ENCODE measurements at places on chromosomes 2 and 18.
A peak's percentile ranks its signal among the peaks of the same experiment; 100 is the strongest.

GRCh38 chr18:13375302-13376255 lies 157.0 kb downstream of the LDLRAD4 start:
- DNase-seq: peak; percentile 84

DNA sequence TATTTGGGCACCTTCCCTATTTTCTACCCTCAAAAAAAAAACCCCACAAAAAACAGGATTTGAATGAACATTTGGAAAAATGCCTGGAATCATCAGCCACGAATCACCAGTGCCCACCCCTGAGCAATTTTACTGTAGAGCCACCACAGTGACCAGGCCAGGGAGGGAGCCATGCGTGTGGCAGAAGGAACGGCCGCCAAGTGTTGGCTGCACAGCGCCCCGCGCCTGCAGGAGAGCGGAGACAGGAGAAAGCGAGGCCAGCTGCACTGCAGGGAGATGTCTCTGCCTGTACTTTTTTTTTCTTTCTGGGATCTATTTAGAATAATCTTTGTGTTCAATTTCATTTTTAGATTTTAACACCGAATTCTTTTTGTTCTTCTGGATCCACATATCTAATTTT lies 269.3 kb upstream of the RAB12 start:
- DNase-seq: no peak

DNA sequence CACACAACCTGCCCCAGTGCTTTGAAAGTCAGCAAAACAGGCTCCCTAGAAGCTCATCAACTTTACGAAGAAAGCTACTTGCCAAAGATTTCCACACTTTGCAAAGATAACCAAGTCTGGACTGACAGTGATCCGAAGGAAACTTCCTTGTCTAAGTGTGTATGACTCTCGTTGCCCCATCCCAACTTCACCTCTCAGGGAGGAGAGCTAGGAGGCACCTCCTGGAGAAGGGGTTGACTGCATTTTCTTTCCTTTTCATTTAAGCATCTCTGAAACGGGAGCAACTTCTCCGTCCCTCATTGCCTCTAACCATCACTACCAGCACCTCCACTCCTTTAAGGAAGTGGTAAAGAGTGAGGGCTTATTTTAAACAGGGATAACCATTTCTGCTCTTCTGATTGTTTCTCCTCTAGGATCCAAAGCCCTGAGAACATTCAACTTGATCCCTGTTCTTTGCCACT lies 7.0 kb downstream of the ZEB2 start:
- no peak for DNase-seq

DNA sequence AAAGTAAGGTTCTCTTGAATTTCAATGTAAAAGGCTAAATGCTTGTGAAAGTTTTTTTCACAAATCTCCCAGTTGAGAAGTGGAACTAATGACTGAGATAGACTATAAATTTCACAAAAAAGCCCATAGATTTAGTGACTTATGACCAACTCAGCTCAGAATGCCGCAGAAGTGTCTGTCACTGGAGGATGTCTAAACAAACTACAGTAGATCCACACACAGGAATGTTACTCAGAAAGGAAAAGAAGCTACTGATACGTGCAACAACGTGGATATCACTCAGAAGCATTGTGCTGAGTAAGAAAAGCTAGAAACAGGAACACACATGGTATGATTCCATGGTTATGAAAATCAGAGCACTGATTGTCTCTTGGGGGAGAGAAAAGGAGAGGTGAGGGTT lies 151.9 kb downstream of the DOCK10 start:
- DNase-seq: no peak

DNA sequence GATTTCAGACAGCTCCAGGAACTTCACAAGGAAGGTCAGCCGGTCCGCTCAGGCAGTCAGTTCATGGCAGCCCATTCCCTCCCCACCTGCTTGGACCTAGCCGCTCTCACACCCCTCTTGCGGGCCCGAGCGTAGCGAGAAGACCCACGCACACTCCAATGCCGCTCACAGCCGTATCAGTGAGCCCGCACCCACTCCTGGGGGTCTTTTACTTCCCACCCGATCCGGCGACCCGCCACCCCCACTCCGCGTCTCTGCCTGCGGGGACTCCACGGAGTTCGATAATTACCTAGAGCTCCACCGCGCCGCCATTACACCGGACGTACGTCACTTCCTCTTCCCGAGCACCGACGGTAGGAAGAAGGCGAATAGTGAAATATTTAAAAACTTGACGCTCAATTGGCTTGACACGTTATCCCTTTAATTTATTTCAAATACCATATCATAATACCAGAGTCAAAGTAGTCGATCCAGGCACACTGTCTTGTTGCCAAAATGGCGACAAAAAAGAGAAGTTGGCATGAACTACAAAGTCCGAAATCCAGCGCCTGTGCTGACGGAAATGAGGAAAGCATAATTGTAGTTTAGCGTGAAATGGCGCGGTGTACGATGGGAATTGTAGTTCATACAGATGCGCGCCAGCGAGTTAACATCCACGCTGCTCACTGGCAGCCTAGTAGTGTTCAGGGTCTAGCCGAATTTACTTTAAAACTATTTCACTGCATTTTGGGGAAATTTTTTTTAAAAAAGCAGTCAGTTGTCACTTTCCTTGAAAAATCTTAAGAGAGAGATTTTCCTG lies at the start of gene CWC22:
TSS of gene CWC22 (minus strand) at position 517 of the 799 bp plus-strand sequence. CDS start 13,956 bp downstream, outside the sequence.
- peak; percentile 74 for DNase-seq

DNA sequence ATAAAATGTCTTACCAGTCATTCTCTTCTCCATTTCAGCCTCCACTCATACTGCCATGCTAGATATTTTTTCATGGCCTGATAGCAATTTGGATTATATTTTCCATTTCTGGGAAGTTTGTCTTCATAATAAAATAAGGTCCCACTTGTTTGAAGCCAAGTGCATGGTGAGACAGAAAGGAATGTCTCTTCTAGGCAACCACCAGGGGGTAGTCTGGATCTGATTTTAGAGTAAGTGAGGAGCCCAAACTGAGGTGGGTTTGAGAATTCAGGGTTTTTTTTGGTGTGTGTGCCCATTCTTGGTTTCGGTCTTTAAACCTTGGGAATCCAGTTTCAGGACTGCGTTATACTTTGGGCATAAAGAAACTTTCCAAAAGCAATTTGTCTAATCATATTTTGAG lies 315.5 kb downstream of the RPRM start:
- no peak for DNase-seq

DNA sequence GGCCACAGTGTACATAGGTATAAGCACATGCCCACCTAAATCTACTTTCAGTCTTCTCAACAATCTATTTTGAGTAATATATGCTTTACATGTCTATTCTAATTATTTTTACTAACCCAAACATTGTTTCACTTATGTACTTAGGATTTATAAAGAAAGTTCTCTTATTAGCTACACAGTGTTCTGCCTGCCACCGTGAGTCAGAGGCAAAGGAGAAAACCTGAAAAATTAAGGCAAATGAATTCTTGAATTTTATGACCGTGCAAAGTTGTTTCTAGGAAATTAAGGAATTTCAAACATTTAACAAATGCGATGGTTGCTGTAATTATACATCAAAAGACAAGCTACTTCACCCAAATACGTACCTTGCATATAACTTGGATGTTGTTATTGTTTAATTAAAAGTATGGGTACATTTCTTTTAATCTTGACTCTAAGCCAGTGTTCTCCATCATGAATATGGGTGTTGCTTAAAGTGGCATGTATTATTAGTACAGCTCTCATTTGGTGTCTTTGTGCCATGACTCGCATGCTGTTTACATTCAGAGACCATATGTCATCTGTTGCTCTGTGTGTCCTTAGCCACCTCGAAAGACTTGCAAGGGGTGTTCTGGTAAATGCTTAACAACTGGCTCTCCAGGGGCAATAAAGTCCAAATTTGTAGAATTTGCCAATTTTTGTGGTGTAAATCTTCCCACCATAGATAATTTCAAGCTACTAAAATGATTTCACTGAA lies 154.3 kb upstream of the FN1 start:
- DNase-seq: no peak

DNA sequence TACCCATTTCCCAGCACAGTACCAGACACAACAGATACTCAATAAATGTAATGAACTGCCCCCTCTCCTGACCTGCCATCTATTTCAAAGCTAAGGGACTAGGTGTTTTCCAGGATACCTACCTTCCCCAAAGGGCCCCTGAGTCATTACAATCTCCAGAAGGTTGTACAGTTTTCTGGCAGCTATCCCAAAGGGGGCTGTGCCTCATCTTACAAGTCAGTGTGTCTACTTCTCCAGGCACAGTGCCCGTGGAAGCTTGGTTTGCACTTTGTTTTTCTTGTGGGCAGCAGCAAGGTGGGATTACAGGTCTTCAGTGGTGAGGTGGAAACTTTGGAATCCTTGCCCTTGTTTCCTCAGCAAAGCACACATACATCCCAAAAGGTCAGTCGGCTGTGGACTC lies 62.8 kb upstream of the CYP26B1 start:
- DNase-seq: no peak

DNA sequence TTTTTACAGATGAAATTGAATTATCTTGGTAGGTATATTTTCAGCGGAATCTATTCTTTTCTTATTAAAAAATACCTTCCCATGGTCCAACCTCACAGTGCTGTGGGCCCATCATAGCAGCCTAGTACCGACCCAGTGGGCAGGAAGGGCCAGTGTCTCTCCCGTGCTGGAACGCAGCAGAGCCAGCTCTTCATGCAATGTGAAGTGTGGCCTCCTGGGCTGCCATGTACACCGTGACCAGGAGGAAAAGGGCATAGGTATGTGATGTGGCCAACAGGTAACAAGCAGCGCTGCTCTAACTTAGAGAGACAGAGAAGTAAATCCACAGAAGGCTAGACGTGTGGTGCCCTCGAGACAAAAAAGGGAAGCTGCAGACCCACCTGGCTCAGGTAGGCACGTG lies 221.1 kb upstream of the SALL3 start:
- no peak for DNase-seq

- DNase-seq: no peak
Observed at GRCh38 chr2:64982311-64982857, 6.8 kb upstream of the SLC1A4 start.

- DNase-seq: no peak
Observed at GRCh38 chr2:239152239-239152915, 248.4 kb downstream of the HDAC4 start.

DNA sequence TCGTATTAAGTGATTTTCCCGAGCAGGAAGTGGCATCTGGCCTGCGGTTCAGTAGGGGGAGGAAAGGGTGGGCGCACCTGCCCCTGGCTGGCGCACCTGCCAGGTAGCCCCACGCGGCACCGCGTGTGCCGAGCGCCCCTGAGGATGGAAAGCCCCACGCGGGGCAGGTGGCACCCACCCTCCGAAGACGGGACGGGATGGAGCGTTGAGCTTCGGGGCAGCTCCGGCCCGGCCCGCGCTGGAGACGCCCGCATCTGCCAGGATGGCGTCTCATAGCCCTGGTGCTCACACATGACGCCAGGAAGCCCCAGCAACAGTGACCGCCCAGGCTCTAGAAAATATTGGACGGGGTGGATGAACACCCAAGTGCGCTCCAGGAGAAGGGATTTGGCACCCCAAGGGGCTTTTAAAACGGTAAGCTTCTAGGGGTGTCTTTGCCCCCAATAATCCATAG lies 2.5 kb upstream of the NFATC1 start:
- DNase-seq: no peak

- DNase-seq: no peak
Observed at GRCh38 chr2:181185421-181185820, 205.0 kb downstream of the UBE2E3 start.

DNA sequence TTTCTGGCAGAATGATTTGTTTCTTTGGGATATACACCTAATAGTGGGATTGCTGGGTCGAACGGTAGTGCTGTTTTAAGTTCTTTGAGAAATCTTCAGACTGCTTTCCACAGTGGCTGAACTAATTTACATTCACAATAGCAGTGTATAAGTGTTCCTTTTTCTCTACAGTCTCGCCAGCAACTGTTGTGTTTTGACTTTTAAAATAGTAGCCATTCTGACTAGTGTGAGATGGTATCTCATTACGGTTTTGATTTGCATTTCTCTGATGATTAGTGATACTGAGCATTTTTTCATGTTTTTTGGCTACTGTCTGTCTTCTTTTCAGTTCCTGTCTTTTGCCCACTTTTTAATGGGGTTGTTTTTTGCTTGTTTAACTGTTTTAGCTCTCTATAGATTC lies 306.2 kb downstream of the KIAA1328 start:
- no peak for DNase-seq

- DNase-seq: no peak
Observed at GRCh38 chr2:113098041-113098440, 29.4 kb upstream of the IL1RN start.

GRCh38 chr2:147311058-147311430 lies 533.8 kb upstream of the ACVR2A start:
- DNase-seq: no peak

GRCh38 chr2:176364273-176364977 lies 95.2 kb downstream of the MTX2 start:
- DNase-seq: no peak

DNA sequence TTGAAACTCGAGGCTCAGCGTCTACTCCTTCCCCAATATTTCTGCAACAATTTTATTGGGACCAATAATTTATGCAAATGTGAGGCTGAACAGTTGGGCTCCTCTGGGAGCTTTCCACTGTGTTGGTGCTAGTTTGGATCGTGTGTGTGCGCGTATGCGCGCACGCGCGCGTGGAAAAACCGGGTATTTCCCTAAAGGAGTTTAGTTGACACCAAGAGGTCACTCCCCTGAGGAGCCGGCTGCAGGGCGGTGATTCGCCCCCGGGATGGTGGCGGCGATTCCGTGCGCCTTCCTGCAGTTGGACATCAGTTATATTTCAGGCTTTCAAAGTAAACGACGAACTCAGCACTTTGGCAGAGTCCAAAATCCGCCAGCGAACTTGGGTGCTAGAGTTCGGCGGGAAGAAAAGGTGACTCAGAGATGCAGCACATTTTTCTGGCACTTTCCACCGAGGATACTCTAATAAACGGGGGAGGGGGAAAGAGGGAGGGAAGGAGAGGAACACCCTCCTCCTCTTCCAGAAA lies 186.5 kb upstream of the FANCL start:
- no peak for DNase-seq

DNA sequence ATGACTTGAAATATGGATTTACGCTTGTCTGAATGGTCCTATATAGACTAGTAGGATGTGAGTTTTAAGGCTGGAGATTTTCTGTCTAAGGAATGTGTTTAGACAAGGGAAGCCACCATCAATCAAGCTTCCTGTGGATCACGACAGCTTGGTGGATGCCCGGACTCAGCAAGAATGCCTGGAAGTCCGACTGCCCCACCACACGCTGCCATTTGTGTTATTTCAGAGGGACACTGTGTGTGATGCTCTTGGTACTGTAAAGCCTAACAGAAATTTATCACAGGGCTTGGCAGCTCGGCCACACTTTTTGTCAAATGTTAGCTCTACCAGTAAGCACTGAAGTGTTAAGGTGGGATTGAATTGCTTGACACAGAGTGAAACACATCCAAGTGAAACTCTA lies 127.1 kb upstream of the CDH7 start:
- DNase-seq: no peak

GRCh38 chr2:17851731-17852585 lies 26.5 kb upstream of the KCNS3 start:
- no peak for DNase-seq

- DNase-seq: no peak
Observed at GRCh38 chr2:227848586-227848985, 22.8 kb upstream of the DAW1 start.

GRCh38 chr18:2979871-2980790 lies 32.8 kb downstream of the LPIN2 start:
- DNase-seq: no peak

Measured in T-helper 22 cell (primary cell).